CD14-positive monocyte (primary cell): ENCODE measurements at places on chromosomes 13 and 19. TPM values are rescaled to one million over a fixed set of nuclear protein-coding genes. Genes with fewer than 3 reads are reported as not detected.
A peak's percentile ranks its signal among the peaks of the same experiment; 100 is the strongest.

GRCh38 chr13:97883396-97883795 is 70.1 kb upstream of the IPO5 start:
- no peaks in the 10 kb centered on the region for H3K27me3 ChIP-seq
- no peak for DNase-seq
- no peaks in the 10 kb centered on the region for H3K4me1 ChIP-seq
- no peaks in the 10 kb centered on the region for H3K36me3 ChIP-seq
- H3K27ac ChIP-seq, result no peak overlapping the region

DNA sequence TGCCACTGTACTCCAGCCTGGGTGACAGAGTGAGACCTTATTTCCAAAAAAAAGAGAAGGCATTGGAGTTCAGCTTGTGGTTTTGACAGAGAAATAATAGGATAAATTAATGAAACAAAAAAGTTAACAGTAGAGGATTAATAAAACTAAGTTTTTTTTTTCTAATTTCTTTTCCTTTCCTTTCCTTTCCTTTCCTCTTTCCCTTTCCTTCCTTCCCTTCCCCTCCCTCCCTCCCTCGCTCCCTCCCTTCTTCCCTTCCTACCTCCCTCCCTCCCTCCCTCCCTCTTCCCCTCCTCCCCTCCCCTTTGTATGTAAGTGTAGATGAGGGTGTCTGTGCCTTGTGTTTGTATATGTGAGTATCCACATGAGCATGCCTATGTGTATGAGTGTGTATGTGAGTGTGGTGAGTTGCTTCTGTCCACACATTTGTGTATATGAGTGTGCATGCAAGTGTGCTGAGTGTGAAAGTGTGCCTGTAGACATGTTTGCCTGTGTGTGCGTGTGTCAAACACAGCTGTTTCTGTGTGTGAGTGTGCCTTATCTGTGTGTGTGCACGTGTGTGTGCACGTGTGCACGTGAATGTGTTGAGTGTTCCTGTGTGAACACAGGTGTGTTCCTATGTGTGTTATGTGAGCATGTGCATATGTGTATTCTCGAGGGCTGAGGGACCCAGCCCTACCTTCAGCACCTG is 12.5 kb upstream of the MZF1 start:
- DNase-seq, result peak; percentile 1
- peaks cover 2% of the 10 kb centered on the region for H3K4me1 ChIP-seq
- H3K27ac ChIP-seq, result no peak overlapping the region
- no peak overlapping the region for H3K4me3 ChIP-seq

DNA sequence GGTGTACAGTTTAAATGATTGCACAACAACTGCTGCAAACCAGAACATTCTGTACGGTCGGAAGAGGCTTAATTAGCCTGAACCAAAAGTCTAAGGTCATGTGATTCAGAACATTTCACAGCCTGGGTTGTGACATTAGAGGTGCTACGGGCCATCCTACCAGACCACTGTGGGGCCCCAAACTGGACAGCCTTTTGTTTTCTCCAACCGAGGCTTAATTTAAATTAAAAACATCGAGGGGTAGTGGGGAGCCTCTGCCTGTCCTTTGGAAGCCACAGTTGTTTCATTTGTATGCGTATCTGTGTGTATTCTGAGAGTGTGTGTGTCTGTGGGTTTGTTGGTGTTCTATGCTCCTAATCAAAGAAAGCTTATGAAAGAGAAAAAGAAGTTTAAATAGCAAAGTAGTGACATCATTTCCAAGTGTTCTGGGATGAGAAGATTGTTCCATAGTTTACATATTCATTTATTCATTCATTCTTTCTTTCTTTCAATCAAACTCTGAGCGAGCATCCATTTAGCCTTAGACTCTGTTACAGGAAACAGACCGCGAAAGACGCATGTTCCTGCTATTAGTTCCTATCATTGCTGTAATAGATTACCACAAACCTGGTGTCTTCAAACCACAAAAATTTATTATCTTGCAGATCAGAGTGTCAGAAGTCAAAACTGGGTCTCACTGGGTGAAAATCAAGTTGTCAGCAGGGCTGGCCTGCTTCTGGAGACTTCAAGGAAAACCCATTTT is 444.8 kb downstream of the FOXO1 start:
- no peaks in the 10 kb centered on the region for H3K4me1 ChIP-seq
- H3K36me3 ChIP-seq, result no peaks in the 10 kb centered on the region
- no peaks in the 10 kb centered on the region for H3K27me3 ChIP-seq
- no peak overlapping the region for H3K27ac ChIP-seq
- H3K4me3 ChIP-seq, result no peak overlapping the region

DNA sequence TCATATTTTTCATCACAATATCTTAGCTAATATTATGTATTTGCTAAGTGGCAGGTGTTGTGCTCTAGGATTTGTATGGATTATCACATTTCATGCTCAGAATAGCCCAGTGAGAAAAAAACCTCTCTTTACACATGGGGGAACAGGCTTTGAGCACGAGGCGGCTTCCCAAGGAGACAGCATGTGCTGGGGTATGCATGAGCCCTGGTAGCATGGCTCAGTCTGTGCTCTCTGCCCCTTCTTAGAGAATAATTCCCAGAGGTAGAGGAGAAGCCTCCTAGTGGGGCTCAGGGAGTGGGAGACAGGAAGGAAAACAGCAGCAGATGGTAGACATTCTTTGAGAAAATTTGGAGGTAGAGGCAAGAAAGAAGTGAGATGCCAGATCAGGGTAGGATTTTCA is 31.6 kb downstream of the RNASEH2B start:
- peaks cover 77% of the 10 kb centered on the region for H3K36me3 ChIP-seq
- H3K4me1 ChIP-seq, result peaks cover 9% of the 10 kb centered on the region
- DNase-seq, result no peak
- no peak overlapping the region for H3K4me3 ChIP-seq
- no peak overlapping the region for H3K27ac ChIP-seq

DNA sequence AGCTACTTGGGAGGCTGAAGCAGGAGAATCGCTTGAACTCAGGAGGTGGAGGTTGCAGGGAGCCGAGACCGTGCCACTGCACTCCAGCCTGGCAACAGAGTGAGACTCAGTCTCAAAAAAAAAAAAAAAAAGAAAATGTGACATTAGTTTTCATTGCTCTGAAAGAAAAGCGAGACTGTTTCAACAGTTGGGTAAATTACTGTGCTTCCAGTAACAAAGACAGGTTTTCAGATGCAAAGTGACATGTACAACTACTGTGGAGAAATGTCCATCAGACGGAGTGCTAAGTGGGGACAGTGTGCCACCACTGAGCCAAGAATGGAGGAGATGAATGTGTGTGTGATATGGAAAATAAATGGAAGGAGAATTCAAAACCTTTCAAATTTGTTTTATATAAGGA is 24.2 kb upstream of the SLC15A1 start:
- H3K27ac ChIP-seq, result no peak overlapping the region
- H3K4me3 ChIP-seq, result no peak overlapping the region
- no peak for DNase-seq
- H3K27me3 ChIP-seq, result no peaks in the 10 kb centered on the region
- H3K36me3 ChIP-seq, result no peaks in the 10 kb centered on the region
- no peaks in the 10 kb centered on the region for H3K4me1 ChIP-seq

DNA sequence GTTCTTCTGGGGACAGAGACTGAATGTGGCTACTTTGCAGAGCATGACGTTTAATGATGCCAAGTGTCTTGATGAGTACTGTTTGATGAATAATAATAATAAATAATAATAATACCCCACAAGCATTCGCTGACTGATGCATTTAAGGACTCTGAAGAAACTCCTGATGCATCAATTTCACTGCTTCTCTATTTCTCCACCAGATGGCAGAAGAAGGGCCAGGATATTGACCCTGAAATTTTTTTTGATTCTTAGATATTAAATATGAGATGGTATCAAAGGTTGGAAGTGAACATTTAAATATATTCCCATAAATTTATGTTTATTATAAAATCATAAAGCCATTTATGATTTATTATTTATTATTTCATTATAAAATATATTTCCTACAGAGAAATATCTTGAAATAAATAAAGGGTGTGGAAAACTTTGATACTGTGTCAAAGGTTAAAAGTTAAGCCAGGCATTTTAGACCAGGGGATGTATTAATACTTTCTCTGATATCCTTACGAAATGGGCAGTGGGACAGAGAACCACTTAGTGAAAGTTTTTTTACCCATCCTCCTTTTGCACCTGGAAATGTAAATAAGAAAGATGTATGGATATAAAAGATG is 170.9 kb downstream of the LACC1 start:
- H3K36me3 ChIP-seq, result no peaks in the 10 kb centered on the region
- H3K4me1 ChIP-seq, result no peaks in the 10 kb centered on the region
- DNase-seq, result peak; percentile 20
- H3K27ac ChIP-seq, result no peak overlapping the region
- H3K27me3 ChIP-seq, result no peaks in the 10 kb centered on the region
- H3K4me3 ChIP-seq, result no peak overlapping the region

DNA sequence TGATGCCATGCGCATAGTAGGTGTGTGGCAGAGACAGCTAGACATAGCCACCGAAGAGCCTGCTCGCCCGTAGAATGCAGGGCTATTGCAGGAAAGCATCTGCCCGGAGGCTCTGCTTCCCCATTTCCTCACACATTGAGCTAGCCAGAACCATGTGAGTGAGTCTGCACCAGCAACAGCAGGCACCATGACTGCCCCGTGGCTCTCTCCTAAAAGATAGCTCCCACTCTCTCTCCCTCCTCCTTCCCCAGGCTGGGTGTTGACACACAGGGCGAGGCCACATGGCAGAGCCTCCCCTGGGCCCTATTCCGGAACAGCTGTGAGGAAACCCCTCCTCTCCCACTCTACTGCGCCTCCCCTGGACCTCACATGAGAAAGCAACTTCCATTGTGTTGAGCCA is 52.3 kb upstream of the ATP12A start:
- H3K36me3 ChIP-seq, result no peaks in the 10 kb centered on the region
- no peak for DNase-seq
- no peak overlapping the region for H3K4me3 ChIP-seq
- H3K27me3 ChIP-seq, result no peaks in the 10 kb centered on the region

- H3K4me1 ChIP-seq, result no peaks in the 10 kb centered on the region
- DNase-seq, result no peak
- no peak overlapping the region for H3K27ac ChIP-seq
- H3K27me3 ChIP-seq, result no peaks in the 10 kb centered on the region
- no peak overlapping the region for H3K4me3 ChIP-seq
- peaks cover 91% of the 10 kb centered on the region for H3K36me3 ChIP-seq
These were observed 136.4 kb downstream of the MYCBP2 start for GRCh38 chr13:77190349-77190958.

GRCh38 chr19:3358689-3359014 is 7.7 kb upstream of the NFIC start:
- H3K36me3 ChIP-seq, result no peaks in the 10 kb centered on the region
- peaks cover 17% of the 10 kb centered on the region for H3K27me3 ChIP-seq

GRCh38 chr13:114249077-114249476 is 14.4 kb downstream of the CDC16 start:
- no peaks in the 10 kb centered on the region for H3K27me3 ChIP-seq
- no peak overlapping the region for H3K4me3 ChIP-seq
- peaks cover 94% of the 10 kb centered on the region for H3K36me3 ChIP-seq

DNA sequence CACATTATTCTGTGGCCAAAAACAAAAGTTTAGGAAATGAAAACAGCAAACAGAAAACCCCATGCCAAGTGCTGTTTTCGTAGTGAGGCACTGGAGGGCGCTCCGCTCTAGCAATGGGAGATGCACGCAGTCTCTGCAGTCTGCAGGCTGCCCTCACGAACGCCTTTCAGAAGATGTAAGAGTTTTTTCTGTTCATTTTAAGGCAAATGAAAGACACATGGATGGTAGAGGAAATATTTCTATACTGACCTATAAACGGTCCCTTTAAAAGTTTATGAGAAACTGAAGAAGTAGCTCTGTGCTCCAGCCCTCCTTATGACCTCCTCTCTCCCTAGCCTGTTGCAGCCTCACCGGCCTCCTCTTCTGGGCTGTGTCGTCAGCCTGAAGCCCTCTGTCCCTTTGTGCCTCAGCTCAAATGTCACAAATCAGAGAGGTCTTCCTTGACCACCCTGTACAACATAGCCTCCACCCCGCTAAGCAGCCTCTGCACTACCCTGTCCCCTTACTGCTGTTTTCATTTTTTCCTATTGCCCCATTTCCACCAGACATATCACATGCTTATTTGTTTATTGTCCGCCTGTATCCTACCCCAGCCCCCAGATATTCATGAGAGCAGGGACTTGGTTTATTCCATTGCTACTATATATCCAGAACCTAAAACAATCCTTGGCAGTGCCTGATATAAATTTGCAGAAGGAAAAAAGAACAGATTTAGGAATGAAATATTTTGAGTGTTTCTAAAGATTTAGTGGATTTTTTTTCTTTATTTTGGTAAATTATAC is 116.4 kb downstream of the TM9SF2 start:
- no peaks in the 10 kb centered on the region for H3K27me3 ChIP-seq
- no peak for DNase-seq

DNA sequence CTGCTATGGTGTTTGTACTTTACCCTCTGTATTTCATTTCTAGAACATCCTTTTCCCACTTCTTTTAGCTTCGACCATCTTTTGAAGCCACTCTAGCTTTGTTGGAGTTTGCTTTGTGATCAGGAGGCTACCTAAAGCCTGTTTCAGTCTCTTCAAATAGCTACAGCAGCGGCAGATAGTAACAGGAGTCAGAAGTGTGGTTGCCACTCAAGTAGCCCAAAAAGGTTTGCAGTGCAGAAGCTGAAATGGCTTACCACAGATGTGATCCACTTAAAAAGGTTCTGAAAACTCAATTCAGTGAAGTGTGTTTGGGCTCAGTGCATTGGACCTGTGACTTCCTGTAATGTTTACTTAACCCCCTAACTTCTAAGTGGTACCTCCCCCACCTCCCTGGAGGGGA is 26.2 kb downstream of the WASF3 start:
- no peak for DNase-seq
- H3K4me3 ChIP-seq, result no peak overlapping the region
- no peaks in the 10 kb centered on the region for H3K4me1 ChIP-seq
- no peaks in the 10 kb centered on the region for H3K36me3 ChIP-seq

- H3K27ac ChIP-seq, result no peak overlapping the region
- no peaks in the 10 kb centered on the region for H3K36me3 ChIP-seq
- no peaks in the 10 kb centered on the region for H3K27me3 ChIP-seq
These were observed 101.7 kb downstream of the TNFRSF19 start for GRCh38 chr13:23671897-23672296.

GRCh38 chr13:70585109-70585508 is 476.9 kb upstream of the KLHL1 start:
- DNase-seq, result no peak
- no peaks in the 10 kb centered on the region for H3K36me3 ChIP-seq
- no peak overlapping the region for H3K4me3 ChIP-seq
- no peaks in the 10 kb centered on the region for H3K27me3 ChIP-seq
- H3K27ac ChIP-seq, result no peak overlapping the region

DNA sequence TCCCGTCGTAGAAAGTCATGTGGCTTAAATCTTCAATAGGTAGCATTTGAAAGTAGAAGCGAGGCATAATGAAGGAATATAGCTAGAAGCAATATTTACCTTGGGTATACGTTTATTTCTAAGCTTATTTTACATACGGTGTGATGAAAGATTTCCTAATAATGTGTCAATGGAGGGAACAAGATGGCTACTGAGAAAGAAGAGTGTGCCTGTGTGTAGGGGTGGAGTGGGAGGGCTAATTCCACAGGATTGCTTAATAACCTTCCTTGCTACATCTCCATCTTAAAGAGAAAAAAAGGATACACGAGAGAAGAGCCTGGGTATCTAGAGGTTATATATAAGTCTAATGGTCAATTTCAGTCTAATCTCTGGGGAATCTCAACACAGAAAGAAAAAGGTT is 2.0 kb downstream of the SPART start:
- H3K36me3 ChIP-seq, result no peaks in the 10 kb centered on the region
- no peaks in the 10 kb centered on the region for H3K27me3 ChIP-seq
- peak; percentile 81 for DNase-seq
- H3K4me3 ChIP-seq, result no peak overlapping the region

Gene GARRE1
- 2.1 TPM for polyA plus RNA-seq

Gene GPATCH1
- 4.0 TPM for polyA plus RNA-seq

Gene TNFRSF19
- not detected in 2 replicates for polyA plus RNA-seq
